ENCODE measurements at places on chromosomes 11 and 22.
A peak's percentile ranks its signal among the peaks of the same experiment; 100 is the strongest.

DNA sequence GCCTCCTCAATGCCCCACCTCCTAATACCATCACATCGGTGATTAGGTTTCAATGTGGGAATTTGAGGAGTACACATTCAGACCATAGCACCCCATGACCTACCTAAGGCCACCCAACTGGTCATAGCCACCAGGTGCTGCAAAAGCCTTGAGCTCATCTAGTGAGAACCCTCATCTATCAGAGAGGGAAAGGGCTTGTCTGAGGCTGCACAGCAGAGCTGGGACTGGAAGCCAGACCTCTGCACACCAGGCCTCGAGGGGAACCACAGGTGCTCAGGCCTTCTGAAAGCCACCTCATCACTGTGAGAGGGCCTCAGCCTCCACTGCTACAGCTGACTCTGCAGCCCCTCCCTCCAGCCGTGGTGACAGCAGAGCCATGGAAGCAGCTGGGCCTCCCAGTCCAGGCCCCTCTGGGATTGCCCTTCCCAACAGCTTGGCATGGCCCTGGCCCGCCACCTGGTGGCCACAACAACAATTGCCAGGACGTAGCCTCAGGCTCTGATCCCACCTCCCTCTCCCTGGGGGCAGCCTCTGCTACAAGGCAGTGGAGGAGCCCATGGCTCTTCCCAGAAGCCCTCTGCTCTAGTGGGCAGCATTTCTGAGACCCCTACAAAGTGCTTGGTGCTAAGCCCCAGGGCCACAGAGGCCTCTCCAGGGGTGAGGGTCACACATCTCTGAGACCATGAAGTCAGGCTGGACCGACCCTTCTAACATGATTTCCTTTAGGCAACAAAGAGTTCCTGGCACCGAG lies 41.0 kb upstream of the PRDM11 start:
- peak; percentile 23 for DNase-seq

- DNase-seq, result no peak
Measured at GRCh38 chr11:130156108-130157022, 3.2 kb upstream of the ST14 start.

GRCh38 chr22:19714312-19715187 lies at the start of gene SEPTIN5:
TSS of gene SEPTIN5 (plus strand) at chr22:19714503. CDS start at chr22:19714589, 86 bp downstream.
- DNase-seq, result no peak

GRCh38 chr11:44726283-44727113 lies at the start of gene TSPAN18:
TSS of gene TSPAN18 (plus strand) at chr11:44726962. CDS start at chr11:44906417, 179,455 bp downstream.
- no peak for DNase-seq

- no peak for DNase-seq
Measured at GRCh38 chr11:32935462-32936029, 42.9 kb downstream of the QSER1 start.

GRCh38 chr11:64622681-64623080 lies 31.7 kb downstream of the SLC22A12 start:
- DNase-seq, result no peak

- no peak for DNase-seq
Measured at GRCh38 chr11:17457396-17458173, 19.1 kb downstream of the ABCC8 start.

DNA sequence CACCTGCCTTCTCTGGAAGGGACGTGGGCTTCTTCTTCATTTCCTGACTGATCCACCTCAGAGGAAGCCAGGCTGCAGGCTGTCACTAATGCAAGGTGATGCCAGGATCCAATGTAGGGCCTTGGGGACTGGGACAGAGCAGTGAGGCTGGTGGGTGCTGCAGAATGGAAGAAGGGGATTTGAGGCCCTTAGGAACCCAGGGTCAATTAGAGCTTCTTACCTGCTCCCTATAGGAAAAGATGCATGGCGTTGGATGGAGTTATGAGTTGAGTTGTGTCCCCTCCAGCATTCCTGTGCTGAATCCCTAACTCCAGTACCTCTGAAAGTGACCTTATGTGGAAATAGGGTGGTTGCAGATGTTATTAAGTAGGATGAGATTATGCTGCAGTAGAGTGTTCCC lies 190.4 kb downstream of the MIAT start:
- no peak for DNase-seq

GRCh38 chr11:106763501-106763900 lies 254.8 kb downstream of the GUCY1A2 start:
- DNase-seq, result no peak

GRCh38 chr22:48475661-48476345 lies 1351.9 kb downstream of the BRD1 start:
- no peak for DNase-seq

- peak; percentile 8 for DNase-seq
Measured at GRCh38 chr11:111417766-111418435, 38.8 kb upstream of the POU2AF1 start.

GRCh38 chr22:50269970-50270665 lies at the start of gene MAPK11:
TSS of gene MAPK11 (minus strand) at chr22:50270380. CDS start at chr22:50270292, 88 bp downstream.
- no peak for DNase-seq

DNA sequence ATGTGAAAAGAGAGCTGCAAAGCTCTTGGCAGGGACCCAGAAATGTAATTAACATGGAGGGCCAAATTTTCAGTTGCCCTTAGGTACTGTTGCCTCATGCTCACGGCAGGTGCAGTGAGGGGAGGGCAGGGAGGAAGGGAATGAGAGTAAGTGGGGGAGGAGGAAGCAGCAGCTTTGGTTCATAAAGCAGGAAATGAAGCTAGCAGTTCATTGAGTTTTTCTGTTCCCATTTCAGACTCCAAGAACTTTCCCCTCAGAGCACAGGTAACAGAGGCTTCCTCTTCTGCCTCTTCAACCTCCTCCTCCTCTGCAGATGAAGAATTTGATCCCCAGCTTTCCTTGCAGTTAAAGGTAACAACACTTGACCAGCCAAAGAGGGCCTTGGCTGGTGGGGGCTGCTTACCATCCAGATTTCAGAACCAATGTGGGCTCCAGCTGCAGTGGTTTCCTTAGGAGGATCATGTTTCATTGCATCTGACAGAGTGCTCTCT lies 57.9 kb upstream of the PARVA start:
- DNase-seq, result no peak

DNA sequence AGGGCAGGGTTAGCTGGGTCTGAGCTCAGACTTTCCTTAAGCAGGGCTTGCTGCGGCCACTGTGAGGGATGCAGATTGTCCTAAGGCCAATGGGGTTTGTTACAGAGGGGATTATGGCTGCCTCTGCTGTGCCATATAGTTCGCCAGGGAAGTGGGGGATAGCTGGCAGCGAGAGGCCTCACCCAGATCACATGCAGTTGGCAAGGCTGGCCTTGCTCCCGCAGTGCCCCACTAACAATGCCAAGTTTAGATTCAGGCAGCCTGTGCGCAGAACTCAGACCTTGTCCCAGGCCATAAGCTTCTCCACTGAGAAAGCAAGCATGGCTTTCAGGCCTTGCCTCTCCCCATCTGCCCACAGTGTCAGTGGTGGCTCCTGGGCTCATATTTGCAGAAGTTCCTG lies 4.7 kb upstream of the APOL2 start:
- DNase-seq, result no peak

DNA sequence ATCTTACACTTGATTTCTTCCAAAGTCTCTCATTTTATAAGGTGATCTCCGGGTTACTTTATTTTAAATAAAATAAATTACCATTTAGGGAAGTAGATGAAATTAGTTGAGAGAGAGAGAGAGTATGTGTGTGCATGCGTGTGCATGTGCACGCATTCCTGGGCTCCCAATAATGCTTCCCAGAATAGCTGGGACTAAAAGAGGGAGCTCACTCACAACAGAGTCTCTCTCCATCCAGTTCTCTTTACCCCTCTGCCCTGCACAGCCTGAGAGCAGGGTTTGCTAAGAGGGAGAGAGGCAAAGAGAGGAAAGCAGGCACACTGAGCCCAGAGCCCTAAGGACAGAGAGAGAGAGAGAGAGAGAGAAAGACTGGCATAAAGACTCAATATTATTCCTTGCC lies 11.3 kb upstream of the TRIM44 start:
- no peak for DNase-seq

- peak; percentile 52 for DNase-seq
Measured at GRCh38 chr11:123020968-123021367, 39.3 kb upstream of the BSX start.

DNA sequence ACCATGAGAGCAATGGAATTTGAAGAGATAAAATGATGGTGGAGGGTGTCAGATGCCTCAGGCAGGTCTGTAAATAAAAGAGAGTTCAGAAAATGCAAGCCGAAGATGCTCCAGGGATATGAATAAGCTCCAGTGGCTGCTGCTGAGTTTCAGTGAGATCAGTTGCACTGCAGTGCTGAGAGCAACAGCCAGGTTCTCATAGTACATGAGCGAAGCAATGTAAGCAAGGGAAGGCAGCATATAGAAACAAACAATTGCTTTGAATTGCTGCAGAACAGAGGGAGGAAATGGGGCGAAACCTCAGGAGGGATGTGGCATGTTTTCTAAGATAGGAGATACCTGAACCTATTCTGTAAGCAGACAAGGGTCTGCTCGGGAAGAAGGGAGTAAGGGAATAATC lies 369.5 kb downstream of the AASDHPPT start:
- DNase-seq, result no peak

DNA sequence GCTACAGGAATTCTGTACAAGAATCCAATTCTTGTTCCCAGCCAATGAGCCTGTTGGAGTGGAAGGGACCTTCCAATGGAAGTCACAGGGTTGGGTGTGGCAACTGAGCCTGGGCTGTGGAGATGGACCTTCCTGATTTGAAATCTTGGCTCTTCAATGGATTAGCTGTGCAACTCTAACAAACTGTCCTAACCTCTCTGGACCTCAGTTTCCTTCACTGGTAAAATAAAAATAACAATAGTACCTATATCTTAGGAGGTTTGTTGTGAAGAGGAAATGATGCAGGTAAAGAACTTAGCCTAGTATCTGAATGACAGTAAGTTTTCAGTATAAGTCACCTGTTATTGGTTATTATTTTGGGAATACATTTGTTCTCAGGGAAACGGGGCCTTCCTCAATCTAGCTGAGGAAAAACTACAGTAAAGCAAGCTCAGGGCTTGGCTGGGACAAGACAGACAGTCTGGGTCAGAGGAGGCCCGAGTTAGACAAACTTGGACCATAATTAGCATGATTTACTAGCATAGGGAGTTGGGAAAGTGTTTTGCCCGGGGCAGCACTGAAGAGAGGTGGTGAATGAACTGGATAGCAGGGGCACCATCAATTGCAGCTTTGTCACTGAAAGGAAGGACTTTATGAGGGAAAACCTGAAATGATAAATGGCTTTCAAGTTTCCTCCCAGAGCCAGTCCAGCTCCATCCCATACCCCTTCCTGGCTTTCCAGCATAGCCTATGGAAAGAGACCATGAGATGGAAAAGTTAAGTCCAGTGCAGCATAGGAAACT lies 13.7 kb downstream of the ELF5 start:
- no peak for DNase-seq

DNA sequence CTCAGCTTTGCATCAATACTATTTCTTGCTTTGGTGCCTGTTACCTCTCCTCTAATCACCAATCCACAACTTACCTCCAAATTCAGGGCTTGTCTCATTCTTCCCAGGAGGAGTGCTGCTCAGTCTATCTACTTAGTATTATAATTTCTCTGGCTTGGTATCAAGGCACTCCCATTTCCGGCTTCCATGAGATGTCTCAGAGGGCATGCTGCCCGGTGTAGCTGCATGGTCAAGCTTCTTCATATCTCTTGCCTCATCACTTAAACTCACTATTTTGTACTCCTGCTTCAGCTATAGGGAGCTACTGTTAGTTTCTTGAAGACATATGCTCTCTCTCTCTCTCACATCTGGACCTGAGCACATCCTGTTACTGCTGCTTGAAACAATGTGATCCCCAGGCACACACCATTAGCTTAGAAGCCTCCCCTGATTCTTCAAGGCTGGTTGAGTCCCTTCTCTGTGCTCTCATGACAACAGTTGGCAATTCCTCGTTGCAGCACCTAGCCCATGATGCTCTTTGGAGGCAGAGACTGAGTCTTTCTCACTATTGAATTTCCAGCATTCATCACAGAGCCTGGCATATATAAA lies 182.8 kb upstream of the SYN3 start:
- DNase-seq, result peak; percentile 12

DNA sequence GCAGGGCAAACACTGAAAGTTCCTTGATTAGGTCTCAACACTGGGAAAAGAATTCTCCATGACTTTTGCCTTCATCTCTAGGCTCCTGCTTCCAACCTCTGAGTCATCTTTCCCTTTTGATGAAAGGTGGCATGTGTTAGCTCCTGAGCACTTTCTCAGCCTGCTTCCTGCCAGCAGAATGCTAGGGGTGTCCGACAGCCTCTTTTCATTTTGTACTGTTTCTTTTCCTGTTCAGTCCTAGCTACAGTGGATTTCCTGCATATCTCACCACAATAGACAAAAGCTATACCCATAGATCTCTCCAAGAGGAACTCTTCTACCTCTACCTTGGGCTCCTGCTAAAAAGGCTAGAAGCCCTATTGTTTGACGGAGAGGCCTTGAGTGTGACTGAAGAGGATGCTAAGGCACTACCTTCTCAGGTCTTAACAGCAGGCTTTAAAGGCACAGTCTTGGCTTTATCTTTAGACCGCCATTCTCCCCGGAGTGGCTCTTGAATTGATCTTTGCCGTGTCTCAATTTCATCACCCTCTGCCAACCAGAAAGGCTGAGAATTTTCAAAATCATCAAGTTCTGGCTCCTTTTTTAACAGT lies 145.5 kb downstream of the RBFOX2 start:
- peak; percentile 73 for DNase-seq

- peak; percentile 25 for DNase-seq
Measured at GRCh38 chr11:116641561-116642045, 131.2 kb downstream of the BUD13 start.

- DNase-seq, result no peak
Measured at GRCh38 chr11:16356057-16356760, at the start of gene SOX6. TSS of gene SOX6 (minus strand) at chr11:16356546. CDS start at chr11:16341248, 15,298 bp downstream.

GRCh38 chr22:23058481-23059283 lies 11.6 kb upstream of the GNAZ start:
- no peak for DNase-seq

DNA sequence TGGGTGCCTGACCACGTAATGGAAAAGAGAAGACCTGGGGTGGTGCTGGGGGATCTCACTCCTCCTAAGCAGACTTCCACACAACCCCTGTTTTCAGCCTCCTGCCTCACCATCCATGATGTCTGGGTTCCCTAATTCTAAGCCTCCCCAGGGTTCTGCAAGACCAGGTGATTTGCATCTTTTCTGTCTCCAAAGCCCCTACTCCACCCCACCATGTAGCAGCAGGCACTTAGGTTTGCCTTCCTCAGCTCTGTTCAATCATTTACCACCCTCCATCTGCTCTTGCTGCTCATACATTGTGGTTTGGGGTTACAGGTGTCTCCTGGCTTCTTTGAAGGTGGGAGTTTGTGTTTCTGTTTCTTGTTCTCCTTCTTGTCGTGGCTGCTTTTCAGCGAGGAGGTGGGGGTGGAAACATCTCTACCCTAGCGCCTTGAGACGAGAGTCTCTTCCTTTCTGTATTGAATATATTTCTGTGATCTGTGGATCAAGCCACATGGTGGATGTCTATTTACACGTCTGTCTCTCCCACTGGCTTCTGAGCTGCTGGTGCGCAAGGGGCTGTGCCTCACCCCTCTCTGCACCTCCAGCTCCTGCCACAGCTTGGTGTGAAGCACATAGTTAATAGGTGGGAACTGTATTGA lies 6.6 kb upstream of the SSTR3 start:
- no peak for DNase-seq

- DNase-seq, result peak; percentile 66
Measured at GRCh38 chr22:27880778-27881394, 38.2 kb downstream of the PITPNB start.

- DNase-seq, result peak; percentile 39
Measured at GRCh38 chr11:111327908-111328624, 29.7 kb downstream of the POU2AF3 start.

- no peak for DNase-seq
Measured at GRCh38 chr11:22690871-22691270, 24.5 kb downstream of the GAS2 start.

All from bronchial epithelial cell (primary cell).